ENCODE measurements at places on chromosomes 2 and 18.

DNA sequence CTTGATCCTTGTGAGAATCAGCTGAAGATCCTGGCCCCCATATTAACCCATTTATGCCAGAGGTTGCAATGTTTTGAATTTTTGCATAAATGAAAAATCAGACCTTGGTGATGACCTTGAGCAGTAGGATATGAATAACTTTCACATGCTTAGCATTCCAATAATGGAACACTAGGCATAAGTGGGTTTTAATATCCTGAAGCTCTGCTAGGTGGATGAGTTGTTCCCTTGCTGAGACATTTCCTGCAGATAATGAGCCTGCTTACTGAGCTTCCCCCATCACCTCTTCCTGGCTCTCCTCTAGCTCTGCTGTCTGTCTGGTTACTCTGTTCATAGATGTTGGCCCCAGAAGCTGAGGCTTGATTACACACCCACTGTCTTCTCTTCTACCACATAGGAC is 25.5 kb upstream of the SEC11C start:
- no peak for DNase-seq

DNA sequence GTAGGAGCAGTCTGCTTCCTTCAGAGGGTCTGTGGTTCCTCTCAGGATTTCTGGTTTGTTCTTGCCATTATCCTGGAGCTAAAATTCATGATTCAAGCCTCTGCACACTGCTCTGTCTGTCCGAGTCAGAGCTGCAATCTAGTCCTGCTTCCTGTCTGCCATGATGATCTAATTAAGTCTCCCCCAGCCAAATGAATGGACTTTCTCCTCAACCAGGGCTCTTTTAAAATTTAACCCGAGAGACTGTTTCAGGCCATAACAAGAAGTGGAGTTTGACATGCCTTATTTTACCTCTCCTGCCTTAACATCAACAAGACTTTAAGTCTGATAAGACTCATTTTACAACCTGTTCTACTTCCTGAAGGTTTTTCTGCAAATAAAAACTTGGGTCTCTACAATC is 1009.6 kb upstream of the DDX18 start:
- no peak for DNase-seq

DNA sequence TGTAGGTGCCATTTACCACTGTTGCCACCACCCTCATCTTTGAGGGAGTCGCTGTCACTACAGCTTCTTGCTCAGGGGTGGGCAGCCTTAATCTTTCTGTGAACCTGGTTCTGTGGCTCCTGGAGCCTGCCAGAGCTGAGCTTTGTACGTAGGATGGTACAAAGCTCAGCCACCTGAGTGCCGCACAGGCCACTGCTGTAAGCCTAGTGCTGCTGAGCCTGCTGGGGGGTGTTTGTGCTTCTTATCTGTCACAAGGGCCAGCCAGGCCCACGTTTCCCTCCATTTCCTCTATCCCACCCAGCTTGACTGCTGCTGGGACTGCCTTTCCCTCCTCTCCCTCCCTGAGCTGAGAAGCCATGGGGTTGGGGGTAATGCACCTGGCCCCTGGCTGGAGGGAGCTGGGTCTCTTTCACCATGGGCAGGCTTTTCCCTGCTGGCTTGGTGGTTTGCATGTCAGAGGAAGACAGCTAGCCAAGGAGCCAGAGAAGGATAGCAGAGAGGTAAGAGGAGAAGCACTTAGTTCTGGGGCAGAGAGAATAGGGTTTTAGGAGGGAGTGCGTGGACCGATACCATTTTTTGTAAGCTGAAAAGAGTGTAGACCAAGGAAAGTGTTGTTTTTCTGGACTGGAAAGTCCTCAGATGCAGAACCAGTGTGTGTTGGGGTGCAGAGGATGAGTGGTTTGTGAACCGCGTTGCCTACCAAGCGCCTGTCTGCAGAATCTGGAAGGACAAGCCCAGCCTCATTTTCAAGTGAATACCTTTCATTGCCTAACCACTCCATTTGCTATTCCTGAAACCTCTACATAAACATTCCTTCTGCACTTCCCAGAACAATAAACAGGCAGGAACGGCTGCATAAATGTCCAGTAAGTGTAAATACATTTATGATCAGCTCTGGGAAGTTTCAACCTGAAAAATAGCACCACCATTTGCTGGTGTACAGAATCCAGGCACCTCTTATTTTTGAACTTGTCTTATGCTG is 45.1 kb upstream of the FHL2 start:
- no peak for DNase-seq

GRCh38 chr2:29226375-29226774 is 111.2 kb downstream of the CLIP4 start:
- DNase-seq: no peak

DNA sequence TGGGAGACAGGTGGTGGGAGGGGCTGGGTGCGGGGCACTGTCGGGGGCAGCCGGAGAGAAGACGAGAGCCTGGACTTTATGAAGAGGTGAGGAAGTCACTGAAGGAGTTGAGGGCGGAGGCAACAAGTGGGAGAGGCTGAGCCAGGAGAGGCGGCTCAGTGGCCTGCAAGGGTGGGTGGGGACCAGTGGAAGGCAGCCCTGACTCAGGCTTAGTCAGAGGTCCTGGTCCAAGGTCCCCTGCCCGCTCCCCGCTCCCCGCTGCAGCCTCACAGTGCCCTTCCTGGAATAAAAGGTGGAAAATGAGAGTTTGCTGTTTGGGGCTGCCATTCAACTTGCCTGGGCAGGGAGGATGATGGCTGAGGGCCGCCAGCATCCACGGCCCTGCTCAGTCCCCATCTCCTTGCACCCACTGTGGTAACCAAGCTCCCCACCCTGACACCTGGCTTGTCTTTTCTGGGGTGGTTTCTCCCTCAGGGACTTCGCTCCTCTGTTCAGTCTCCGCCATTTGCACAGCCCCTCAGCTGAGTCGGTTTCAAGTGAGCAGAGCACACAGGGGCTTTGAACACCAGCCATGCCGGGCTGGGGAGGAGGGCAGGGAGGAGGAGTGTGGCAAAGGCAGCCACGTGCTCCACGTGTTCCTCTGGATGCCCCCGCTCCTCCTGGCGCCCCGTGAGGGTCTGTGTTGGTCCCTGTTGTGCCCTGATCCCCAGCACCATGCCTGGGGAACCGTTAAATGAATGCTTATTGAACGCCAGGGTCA is 13.7 kb upstream of the RALB start:
- no peak for DNase-seq

DNA sequence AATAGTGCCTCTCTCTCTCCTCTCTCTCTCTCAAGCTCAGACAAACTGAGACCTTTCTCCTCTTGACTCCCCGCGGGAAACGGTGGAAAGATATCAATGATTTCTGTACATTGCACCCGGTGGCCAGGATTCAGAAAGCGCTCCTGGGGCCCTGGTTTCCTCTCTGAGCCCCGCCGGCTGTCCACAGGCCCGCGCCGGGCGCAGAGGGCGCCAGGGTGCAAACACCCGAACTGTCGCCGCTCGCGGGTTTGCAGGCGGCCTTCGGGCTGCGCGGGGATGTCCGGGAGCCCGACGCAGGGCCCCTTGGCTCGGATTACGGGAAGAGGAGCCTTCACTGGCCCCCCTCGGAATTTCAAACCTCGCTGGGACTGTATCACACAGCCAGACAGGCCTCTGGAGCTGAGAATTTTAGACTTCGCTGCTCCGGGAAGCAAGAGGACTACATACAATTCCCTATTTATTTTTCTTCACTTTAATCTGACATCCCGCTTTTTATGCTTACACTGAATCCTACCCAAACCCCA is 5.2 kb upstream of the EN1 start:
- no peak for DNase-seq

GRCh38 chr2:108965540-108966289 is 23.3 kb downstream of the EDAR start:
- DNase-seq: no peak

GRCh38 chr2:28342081-28342967 is 50.3 kb upstream of the FOSL2 start:
- DNase-seq: no peak

- no peak for DNase-seq
Measured at GRCh38 chr18:32219431-32220018, 29.7 kb downstream of the MEP1B start.

GRCh38 chr2:54672590-54673456 is 50.6 kb upstream of the EML6 start:
- DNase-seq: no peak

DNA sequence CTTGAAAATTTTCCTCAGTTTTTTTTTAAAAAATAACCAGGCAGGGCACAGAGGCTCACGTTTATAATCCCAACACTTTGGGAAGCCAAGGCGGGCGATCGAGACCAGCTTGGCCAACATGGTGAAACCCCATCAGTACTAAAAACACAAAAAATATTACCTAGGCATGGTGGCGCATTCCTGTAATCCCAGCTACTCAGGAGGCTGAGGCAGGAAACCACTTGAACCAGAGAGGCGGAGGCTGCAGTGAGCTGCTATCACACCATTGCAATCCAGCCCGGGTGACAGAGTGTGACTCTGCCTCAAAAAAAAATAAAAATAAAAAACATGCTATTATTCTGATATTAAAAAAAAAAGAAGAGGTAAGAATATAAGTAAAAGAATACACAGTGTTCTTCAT is 191.0 kb downstream of the ZEB2 start:
- DNase-seq: no peak

DNA sequence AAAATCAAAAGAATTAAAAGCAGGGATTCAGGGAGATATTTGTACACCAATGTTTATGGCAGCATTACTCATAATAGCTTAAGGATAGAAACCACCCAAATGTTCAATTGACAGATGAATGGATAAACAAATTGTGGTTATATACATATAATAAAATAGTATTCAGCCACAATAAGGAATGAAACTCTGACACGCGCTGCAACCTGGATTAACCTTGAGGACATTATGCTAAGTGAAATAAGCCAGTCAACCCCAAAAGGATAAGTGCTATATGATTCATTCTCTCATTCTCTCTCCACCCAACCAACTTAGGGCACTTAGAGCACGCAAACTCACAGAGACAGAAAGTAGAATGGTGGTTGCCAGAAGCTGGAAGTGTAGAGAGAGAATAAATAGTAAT is 216.8 kb upstream of the SLC14A2 start:
- no peak for DNase-seq

GRCh38 chr2:15038366-15039364 is 406.1 kb downstream of the LRATD1 start:
- DNase-seq: no peak

- DNase-seq: no peak
Measured at GRCh38 chr2:86791573-86791972, 860 bp upstream of the CD8A start.

DNA sequence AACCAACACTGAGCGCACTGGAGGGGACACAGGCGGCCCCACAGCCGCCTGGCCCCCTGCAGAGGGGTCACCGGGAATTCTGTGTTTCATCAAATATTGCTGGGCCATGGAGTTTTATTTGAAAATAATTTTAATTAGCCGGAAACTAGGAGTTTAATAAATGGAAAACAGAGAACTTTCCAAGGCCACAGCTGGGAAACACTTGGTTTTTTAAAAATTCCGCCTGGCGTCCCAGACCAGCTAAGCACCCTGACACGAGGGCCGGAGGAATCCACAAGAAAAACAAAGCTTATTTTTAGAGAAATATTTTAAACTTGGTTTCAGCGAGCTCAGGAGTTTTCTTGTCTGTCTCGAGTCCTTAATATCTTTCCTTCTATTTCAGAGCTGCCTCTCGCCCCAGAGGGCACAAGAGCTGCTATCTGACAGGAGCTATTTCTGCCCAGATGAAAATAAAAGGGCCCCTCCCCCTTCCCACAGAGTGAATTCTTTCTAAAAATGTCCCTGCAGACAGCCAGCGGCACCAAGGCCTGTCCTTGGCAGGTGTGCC is 8.2 kb downstream of the ZFP36L2 start:
- DNase-seq: peak; percentile 47

DNA sequence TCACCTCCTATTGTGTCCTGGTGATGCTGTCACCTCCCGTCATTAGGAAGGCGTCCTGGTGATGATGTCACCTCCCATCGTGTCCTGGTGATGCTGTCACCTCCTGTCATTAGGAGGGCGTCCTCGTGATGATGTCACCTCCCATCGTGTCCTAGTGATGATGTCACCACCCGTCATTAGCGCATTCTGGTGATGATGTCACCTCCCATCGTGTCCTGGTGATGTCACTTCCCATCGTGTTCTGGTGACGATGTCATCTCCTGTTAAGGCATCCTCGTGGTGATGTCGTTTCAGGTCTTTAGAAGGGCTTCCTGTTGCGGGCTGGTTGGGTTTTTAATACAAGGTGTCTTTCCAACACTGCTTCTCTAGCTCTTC is 40.7 kb downstream of the CTDP1 start:
- DNase-seq: no peak

- no peak for DNase-seq
Measured at GRCh38 chr18:74200780-74201179, 52.5 kb downstream of the TIMM21 start.

DNA sequence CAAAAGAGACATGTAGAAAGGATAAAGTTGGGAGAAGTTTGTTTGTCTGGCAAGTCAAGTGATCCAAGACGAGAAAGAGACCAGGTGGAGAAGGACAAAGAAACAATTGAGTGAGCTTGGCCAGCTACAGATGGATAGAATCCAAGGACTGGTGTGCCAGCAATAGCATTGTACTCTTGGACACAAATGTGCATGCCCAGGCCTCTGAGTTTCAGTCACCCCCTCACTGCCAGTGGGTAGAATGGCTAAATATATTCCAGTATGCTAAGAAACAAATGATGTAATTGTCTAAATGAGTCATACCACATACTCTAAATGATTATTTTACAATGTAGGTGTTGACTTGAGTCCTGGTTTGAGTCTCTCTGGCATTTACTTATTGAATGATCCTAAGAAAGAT is 881.3 kb downstream of the LRRTM4 start:
- DNase-seq: no peak

DNA sequence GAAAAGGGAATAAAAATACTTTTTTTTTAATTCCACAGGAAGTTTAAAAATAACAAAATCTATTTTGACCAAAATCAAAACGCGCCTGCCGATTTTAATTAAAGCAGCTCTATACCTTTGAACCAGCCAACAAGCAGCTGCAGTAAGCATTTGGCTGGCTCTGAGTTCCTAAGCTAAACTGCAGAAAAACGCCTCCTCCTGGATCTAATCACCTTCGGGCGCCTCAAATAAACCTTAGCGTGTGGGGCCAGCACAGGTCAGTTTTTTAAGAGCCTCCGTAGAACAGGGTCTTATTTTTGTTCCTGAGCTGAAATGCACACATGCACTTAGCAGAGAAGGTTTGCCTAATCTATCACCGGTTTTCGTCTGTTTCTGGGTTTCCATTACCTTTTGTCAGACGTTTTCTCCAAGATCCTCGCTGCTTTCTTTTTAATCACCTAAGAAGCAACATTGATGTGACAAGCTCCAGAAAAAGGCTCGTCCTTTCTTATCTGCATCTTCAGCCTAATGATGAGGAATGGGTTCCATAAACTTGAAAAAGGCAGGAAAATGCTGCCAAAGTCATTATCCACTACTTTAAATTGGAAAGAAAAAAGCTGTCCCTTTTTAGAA is 64.7 kb upstream of the HNRNPA3 start:
- no peak for DNase-seq

Data from Kasumi-1 (cell line).